ENCODE measurements at places on chromosomes 5 and 9.

- no peak for DNase-seq
Measured at GRCh38 chr5:142941245-142941644, 171.1 kb downstream of the ARHGAP26 start.

DNA sequence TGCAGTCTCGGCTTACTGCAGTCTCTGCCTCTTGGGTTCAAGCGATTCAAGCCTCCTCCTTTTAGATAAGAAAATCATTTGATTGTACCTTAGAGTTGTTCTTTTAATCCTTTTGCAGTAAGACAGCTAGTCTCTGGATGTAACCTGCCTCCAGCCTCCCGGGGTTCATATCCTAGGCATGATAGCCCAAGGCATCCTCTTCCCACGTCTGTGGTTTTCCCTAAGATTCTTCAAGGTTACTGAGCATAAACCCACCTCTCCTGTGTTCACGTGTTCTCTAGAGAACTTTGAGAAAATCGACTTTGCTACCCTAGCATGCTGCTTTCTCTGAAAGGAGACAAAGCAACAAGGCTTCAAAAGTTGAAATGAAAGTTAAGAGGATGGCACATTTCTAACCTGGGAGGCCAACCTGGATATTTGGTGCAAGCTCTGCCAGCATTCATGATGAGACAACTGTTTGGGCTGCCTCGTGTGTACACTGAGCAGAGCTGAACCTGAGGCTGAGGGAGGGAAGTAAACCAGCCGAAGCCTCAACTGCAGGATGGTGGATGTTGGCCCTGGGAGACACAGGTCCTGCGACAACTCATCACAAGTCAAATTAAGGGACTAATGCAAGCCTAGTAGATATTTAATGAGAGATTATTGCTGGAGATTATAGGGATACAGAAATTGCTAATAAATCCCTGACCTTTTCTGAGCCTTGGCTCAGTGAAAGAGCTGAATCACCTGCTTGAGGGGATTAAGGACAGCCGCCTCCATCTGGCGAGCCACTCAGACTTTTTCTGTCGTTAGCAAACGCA is 261.8 kb downstream of the ARHGAP26 start:
- no peak for DNase-seq

GRCh38 chr5:128966846-128967245 is 1.6 kb downstream of the SLC27A6 start:
- no peak for DNase-seq

DNA sequence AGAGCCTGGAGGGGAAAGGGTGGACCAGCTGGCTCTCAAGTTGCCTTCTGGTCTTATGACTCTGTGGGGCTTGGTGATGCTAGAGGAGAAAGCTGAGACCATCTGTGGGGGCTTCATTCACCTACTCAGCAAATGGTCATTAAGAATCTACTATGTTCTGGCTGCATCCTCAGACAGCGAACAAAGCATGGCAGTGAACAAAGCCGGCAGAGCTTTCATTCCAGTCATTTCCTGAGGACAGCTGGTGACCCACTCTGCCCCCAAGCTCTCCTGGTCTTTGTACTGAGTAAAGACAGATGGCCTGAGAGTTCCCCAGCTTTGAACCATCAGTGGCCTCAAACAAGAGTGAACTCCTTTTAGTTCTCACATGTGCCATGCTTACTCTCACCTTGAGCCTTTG is 48.0 kb downstream of the FGF1 start:
- DNase-seq = peak; percentile 30

GRCh38 chr5:54383225-54383901 is 72.1 kb upstream of the HSPB3 start:
- no peak for DNase-seq

- DNase-seq = no peak
Measured at GRCh38 chr9:123062351-123063176, 29.1 kb downstream of the GPR21 start.

DNA sequence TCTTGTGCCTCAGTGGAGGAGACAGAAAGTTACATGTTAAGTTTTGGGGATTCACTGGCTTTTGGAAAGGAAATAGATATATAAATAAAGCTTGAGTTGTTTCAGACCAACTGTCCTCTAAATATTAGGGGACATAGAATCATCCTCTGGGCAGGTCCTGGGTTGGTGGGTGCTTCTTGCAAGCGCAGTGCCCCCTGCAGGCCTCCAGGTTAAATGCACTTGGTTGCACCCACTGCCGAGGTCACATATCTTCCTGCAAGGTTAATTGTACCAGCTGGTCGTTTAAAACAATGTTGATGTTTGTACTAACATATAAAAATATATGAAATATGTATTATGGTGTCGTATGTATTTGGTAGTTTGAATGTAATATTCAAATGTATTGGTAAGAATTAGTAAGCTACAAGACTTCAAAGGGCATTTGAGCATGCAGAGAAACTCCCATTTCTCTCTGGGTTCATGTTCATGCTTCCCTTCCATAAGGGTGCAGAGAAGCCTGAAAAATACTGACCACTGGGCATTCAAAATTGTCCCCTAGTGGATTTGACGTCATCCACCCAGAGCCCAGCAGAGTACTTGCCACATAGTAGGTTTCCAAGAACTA is 87.0 kb downstream of the ZNF618 start:
- DNase-seq = no peak

All from DMS 273 treated with DMSO at 0.1 percent for 48 hours (cell line).